ENCODE measurements at places on chromosomes 1 and 21.

DNA sequence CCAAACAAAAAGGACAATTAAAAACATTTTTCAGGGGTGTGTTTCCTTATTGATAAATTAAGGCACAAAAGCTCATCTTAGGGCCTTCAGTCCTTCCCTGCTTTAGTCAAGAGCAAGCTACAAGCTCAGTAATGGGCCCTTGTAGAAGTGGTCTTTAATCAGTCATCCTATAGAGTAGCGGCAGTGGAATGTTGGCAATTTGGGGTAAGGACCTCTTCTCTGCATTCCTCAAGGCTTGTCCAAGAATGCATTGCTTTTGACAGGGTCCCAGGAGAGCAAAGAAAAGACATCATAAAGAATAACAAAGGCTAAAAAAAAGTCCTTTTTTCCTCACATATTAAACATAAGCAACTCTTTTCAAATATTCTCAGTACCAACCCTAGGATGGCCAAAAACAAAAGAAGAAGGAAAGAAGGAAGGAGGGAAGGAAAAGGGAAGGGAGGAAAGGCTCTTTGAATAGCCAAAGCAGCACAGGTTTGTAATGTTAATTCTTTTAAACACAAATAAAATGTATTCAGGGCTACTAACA is 27.3 kb upstream of the CAMK1G start:
- DNase-seq, result no peak

GRCh38 chr1:175186433-175187160 is 6.0 kb downstream of the KIAA0040 start:
- DNase-seq, result no peak

DNA sequence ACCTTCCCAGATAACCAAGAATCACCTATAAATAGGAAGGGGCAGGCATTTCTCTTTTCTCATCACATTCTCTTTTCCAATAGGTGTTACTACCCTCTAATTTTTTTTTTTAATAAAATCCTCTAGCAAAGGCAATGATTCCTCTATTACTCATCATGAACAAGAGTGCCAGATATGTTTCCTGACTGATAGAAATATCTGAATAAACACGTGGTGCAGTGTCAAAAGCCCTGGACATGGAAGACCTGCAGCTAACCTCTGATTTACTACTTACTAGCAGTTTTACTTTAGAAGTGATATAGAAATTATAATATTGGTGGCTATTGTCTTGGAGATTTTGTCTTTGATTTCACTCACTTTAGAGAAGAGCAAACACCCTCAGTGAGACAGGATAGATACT is 194.6 kb upstream of the SAMSN1 start:
- DNase-seq, result no peak

GRCh38 chr1:47980501-47980900 is 16.7 kb downstream of the TRABD2B start:
- DNase-seq, result no peak

Measured in stimulated activated CD4-positive, alpha-beta T cell treated with anti-CD3 and anti-CD28 coated beads, Interleukin-15, amount 100 ng/mL, for 1 hour (primary cell).